ENCODE measurements at places on chromosomes 5 and 9.
A peak's percentile ranks its signal among the peaks of the same experiment; 100 is the strongest.

GRCh38 chr5:3825531-3826451, 230.2 kb downstream of the IRX1 start:
- no peak for DNase-seq

DNA sequence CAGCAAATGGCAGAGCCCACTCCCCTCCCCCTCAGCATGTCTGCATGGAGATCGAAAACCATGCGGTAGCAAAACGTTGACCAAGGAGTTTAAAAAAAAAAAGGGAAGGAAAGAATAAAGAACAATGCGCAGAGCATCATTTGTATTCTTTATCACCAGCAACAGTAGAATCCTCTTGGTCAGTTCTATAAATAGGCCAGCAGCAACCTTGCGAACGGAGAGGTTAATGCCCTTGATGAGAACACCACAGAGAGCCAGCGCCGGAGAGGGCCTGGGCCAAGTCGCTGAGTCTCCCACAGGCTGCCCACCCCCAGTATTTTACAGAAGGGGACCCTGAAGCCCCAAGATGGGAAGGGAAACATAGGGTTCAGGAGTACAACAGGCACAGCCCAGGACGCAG, 22.7 kb downstream of the WHRN start:
- no peak for DNase-seq

GRCh38 chr5:10513501-10514442, 50.1 kb upstream of the ANKRD33B start:
- DNase-seq = no peak

- no peak for DNase-seq
These were observed 16.7 kb downstream of the CTNNAL1 start for GRCh38 chr9:108996643-108997042.

- DNase-seq = no peak
These were observed 5.5 kb upstream of the N4BP3 start for GRCh38 chr5:178107756-178108310.

DNA sequence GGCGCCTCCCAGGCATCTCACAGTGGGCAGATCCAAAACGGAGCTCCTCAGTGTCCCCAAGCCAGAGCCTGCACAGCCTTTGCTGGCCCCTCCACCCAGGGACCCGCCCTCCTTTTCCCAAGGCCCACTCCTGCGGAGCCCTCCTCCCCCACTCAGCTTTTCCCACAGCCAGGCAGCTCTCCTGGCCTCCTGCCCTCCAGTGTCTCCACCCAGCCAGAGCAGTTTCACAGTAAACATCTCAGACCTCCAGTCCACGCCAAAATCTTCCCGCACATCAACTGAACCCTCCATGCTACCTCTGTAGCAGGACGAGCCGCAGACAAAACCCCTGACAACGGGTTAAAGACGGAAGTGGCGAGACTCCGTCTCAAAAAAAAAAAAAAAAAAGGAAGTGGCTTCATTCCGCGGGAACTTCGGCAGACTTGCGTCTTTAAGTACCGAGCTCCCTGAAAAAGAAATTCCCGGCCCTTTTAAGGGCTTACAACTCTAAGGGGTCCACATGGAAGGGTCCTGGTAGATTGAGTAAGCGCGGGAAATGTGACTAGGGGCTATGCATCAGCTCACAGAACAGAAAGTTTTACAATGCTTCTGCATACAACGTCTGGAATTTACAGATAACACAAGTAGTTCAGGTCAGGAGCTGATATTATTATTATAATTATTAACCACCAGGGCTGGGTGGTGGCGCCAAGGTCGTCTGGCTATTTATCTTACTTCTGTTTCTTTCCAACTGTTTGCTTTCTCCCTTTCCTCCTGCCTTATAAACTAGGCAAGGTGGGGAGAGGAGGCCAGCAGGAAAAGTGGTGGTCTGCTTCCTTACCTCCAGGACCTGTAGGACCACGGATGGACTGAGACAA, 11.4 kb upstream of the GRIN1 start:
- DNase-seq = peak; percentile 69

GRCh38 chr9:14413812-14414211, 99.9 kb upstream of the NFIB start:
- DNase-seq = no peak

GRCh38 chr5:141882594-141883183, 4.5 kb upstream of the PCDH1 start:
- no peak for DNase-seq

GRCh38 chr9:98019098-98019497, 36.0 kb downstream of the ANP32B start:
- peak; percentile 36 for DNase-seq

DNA sequence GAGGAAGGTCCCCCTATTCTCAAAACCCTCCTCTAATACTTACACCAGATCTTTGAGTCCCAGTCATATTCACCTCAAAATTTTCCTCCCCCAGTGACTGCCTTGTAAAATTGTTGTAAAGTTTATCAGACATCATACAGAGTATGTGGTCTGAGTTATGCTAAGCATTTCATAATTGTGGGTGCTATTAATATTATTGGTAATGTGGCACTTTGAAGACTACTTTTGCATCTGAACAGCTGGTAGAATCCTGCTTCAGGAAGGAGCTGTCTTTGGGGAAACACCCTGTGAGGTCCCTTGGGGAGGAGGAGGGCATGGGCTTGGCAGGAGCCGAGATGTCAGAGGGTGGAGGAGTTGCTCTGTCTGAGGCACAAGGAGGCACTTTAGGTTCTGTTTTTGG, 164.9 kb upstream of the ZNF618 start:
- peak; percentile 18 for DNase-seq

- no peak for DNase-seq
These were observed 57.4 kb downstream of the CFAP95 start for GRCh38 chr9:69877852-69878514.

DNA sequence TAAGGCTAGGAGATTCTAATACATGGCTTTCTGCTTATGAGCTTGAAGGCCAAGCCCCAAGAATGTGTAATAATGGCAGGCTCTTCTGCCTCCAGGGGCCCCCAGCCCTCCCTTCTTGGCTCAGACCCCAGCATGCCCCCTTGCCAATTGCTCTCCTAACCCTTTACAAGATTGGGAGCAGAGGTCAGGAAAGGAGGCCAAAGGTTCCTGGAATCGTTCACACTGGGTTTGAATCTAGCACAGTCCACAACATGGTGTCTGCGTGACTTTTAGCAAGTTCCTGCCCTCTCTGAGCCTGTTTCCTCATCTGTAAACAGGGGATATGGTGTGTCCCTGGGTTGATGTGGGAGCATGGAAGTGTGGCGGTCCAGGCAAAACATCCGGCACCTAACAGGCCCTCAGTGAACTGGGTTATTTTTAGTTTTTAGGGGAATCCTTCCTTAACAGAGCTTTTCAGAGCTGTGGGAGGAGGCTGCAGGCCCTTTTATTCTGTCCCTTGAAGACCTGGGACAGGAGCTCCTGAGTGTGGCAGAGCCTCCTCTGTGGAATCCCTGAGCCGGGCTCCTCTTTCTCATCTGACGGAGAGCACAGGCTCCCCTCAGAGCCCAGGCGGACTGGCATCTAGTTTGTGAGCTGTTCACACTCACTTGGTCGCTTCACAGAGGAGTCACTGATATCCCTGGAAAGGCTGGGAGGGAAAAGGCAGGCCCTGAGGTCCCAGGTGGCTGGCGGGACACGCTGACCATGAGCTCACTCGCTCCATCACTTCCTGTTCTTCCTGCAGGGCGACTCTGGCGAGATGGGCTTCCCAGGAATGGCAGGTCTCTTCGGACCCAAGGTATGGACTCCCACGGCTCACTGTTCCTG, 23.4 kb upstream of the ORM1 start:
- peak; percentile 30 for DNase-seq

DNA sequence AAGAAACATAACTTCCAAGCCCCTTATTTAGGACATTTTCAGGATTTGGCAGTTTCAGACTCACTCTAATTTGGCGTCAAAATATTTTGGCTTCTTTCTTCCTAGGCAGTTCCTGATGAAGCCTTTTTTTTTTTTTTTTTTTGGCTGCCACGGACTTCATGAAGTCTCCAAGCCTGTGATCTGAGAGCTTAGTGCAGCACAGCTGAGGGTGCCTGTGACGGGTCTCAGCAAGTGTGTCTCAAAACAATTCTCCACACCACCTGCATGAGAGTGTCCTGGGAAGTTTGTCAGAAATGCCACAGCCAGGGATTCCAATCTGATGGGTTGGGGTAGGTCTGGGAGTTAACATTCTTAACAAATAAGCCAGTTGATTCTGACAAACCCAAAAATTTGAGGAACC, 6.0 kb upstream of the ESM1 start:
- no peak for DNase-seq

DNA sequence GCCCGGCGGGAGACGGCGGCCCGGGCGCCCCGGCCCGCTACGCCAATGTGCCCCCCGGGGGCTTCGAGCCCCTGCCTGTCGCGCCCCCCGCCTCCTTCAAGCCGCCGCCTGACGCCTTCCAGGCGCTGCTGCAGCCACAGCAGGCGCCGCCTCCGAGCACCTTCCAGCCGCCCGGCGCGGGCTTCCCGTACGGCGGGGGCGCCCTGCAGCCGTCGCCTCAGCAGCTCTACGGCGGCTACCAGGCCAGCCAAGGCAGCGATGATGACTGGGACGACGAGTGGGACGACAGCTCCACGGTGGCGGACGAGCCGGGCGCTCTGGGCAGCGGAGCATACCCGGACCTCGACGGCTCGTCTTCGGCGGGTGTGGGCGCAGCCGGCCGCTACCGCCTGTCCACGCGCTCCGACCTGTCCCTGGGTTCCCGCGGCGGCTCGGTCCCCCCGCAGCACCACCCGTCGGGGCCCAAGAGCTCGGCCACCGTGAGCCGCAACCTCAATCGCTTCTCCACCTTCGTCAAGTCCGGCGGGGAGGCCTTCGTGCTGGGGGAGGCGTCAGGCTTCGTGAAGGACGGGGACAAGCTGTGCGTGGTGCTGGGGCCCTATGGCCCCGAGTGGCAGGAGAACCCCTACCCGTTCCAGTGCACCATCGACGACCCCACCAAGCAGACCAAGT, 723 bp downstream of the SNX18 start:
- DNase-seq = peak; percentile 72

- no peak for DNase-seq
These were observed 189.2 kb upstream of the DMAC1 start for GRCh38 chr9:7988644-7989280.

DNA sequence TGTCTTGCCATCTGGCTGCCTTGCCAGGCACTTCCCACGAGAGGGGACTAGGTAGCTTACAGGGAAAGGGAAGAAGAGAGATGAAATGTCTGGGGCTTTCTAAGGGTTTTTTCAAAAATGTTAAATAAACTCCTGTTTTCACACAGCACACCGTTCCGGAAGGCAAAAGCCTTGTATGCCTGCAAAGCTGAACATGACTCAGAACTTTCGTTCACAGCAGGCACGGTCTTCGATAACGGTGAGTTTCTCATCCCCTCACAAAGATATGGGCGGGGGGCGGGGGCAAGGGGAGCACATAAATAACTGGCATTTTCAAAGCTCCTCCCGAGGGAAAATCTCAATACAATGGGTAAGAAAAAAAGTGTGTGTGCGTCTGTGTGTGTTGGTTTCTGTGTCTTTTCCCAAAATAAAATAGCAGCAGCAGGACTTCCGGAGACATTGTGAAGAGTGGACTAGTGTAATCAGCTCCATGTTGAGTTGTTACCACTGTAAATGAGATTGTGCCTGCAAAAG, 189.6 kb downstream of the NR3C1 start:
- DNase-seq = peak; percentile 62

- peak; percentile 33 for DNase-seq
These were observed 39.3 kb downstream of the AMBP start for GRCh38 chr9:114038724-114039313.

DNA sequence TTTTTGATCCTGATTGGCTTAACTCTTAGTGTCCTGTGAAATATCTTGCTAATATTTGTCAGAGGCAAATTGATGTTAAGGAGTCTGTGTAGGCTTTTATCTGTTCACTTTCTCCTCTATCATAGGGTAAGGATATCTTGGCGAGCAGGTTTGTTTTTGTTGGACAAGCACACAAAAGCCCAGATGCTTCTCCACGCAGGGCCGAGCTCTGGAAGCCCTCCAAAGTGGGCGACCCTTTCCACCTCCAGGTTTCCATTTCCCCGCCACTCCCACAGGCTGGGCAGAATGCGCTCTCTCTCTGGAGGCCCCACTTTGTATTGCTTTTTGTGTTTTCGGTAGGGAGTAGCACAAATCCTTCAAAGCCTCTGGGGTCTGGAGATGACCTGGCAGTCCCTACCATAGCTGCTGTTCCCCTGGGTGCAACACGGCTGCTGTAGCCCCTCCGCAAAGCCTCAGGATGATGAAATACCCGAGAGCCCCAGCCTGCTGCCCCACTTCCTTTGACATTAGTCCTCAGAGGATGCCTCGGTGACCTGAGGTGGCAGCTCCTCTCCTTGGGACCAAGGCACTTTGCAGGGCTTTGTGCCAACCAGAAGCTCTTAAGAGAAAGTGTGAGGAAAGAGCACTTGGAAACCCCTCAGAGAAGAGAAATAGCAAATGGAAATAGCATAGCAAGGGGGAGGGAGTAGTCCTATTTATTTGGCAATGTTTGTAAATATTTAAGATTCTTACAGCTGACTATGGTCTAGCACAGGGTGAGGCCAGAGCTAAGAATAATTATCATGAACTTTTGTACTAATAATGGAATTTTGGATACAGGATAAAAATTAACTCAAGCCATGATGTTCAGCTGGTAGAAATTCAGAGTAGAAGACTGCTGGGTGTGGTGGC, 122.8 kb downstream of the ARHGEF28 start:
- DNase-seq = no peak

DNA sequence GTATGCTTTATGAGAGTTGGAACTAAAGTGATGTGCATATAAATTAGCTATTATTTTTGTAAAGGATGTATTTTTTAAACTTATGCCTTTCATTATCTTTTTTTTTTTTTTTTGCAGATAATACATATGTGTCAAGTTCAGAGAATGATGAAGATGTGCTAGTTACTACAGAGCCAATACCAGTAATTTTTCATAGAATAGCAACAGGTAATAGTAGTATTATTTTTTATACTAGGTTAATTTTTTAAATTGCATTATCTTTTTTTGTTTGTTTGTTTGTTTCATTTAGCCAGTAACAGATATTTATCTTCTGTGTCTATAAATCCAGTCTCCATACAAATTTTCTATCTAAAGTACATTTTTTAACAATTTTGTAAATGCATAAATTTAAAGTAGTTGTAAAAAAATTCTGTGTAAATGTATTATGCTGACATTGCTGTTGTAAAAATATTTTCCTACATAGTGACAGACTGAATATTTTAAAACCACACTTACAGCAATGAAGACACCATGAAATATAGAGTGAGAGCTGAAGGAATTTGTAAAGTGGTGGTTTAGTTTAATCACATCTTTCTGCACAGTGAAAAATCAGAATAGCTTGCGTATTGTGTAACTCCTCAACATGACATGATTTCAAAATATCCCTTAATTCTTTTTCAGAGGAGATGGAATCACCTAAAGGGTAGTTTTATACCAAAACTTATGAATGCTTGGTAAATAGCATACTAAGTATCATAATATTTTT, 93.3 kb downstream of the PARP8 start:
- DNase-seq = no peak
